ENCODE measurements at places on chromosomes 1 and 21. TPM values are rescaled to one million over a fixed set of nuclear protein-coding genes. Genes with fewer than 3 reads are reported as not detected.

DNA sequence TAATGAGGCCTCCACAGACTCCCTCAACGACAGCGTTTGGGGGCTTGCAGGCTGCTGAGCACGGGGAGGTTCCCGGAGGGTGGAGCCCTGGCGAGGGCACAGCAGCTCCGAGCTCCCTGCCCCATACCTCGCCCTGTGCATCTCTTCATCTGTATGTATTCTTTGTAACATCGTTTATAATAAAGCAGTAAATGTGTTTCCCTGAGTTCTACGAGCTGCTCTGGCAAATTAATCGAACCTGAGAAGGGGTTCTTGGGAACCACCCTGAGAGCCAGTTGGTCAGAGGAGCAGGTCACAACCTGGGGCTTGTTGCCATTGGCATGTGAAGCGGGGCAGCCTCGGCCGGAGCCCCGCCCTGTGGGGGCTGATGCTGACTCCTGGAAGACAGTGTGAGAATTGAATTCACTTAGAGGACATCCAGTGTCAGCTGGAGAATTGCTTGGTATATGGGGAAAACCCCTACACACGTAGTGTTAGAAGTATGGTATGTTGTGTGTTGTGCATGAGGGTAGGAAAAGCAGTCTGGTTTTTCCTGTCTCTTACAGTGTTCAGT, 11.5 kb downstream of the SLC37A1 start:
- no peak for DNase-seq

DNA sequence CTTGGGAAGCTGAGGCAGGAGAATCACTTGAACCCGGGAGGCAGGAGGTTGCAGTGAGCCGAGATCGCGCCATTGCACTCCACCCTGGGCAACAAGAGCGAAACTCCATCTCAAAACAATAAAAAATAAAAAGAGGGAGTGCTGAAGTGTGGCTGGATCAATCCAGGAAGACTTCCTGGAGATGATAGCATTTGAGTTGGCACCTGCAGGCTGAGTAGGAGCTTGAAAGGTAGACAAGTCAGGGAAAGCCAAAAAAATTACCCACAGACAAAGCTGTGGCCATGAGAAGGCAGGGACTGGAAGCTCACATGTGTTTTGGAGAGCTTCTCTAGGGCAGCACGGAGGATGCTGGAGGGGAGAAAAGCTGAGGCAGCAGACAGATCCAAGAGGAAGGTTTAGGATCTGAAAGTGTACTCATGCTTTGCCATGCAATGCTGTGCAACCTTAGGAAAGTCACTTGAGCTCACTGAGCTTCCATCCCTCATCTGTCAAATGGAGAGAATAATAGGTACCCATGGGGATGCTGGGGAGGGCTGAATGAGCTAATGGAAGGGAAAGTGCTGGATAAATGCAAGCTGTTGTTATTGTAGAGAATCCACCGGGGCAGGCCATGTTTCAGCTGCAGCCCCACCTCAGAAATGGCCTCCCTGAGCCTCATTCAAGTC, 26.0 kb upstream of the SYNC start:
- no peak for DNase-seq

DNA sequence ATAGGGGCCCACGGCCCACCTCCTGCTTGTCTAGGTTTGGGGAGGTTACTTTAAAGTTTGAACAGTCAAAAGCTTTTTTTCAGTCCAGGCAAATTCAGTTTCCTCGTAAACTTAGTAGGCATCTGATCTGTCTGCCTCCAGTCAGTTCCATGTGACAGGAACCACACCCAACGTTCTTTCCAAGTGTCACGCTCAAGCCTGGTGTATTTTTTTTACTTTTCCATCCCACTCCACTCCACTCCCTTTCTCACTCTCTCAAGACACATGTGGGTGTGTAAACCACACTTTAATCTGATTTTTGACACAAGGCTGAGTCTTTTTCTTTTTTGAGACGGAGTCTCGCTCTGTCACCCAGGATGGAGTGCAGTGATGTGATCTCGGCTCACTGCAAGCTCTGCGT, 60.3 kb upstream of the GPR153 start:
- no peak for DNase-seq

GRCh38 chr1:44531785-44532566, 126.9 kb downstream of the RNF220 start:
- no peak for DNase-seq

GRCh38 chr1:42214447-42214871, 49.9 kb upstream of the GUCA2A start:
- DNase-seq, result no peak

DNA sequence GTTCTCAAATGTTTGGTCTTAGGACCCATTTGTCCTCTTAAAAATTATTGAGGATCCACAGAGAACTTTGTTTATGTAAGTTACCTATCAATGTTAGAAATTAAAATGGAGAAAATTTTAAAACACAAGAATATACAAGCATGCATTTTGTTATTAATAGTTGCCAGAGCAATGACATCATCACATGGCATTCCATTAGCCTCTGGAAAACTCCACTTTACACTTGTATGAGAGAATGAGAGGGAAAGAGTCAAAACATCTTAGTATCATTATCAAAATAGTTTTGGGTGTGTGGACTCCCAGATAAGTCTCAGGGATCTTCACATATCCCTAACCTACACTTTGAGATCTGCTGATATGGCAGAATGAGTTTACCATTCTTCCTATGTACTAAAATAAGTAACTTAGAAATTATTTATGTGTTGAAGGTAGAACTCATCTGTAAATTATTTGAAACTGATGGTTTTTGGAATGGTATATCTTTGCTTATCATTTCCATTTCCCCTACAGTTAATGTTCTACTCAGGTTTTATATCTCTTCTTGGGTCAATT, 48.8 kb downstream of the RNF220 start:
- no peak for DNase-seq

GRCh38 chr1:181033799-181034451, at the start of gene MR1:
TSS of gene MR1 (plus strand) at chr1:181033983. CDS start at chr1:181034008, 25 bp downstream.
- DNase-seq, result no peak

- no peak for DNase-seq
Measured at GRCh38 chr1:204340081-204340889, 19.4 kb downstream of the PLEKHA6 start.

GRCh38 chr1:205928317-205928716, 14.9 kb downstream of the SLC26A9 start:
- DNase-seq, result no peak

DNA sequence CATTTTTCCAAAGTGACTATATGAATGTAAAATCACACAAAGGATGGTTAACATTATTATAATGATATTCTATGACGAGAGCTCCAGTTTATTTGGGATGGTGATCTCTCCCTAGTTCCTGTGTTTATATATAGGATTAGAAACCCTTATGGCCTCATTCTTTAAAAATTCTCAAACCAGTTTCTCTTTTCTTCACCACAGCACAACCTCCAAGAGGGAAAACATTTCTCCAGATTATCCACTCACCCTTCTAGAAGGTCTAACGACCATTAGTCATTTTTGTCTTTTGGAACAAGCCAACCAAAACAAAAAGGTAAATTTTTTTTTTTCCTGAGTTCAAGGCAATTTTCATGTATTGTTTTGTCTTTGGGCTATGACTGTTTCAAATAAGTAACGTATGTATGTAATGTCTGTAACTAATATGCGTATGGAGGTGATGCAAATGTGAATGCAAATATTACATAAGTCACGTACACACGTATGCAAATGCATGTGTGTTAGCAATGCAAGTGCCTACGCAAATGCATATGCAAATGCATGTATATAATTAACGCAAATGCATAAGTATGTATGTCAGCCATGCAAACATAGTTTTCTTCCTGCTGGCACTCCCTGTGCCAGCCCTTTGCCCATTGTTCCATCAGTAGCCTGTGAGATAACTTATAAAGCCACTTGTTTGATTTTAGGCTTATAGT, 72.5 kb upstream of the MORC3 start:
- no peak for DNase-seq

GRCh38 chr1:235049217-235049616, 79.4 kb downstream of the TOMM20 start:
- DNase-seq, result no peak

Gene SH3BGRL3
- total RNA-seq, result 79.2 TPM

Gene C1orf87
- 3.5 TPM for total RNA-seq

Gene TNN
- not detected for total RNA-seq

Gene TRIM17
- 0.56 TPM for total RNA-seq

Gene RIPPLY3
- total RNA-seq, result not detected

Gene FCGR3B
- 4.6 TPM for total RNA-seq
